NCI-H1436 (cell line): ENCODE measurements at places on chromosomes 2 and 18.

- no peak for DNase-seq
Measured at GRCh38 chr2:70328921-70329561, 27.2 kb upstream of the FAM136A start.

GRCh38 chr18:22164337-22165048 is 4.9 kb upstream of the GATA6 start:
- no peak for DNase-seq

DNA sequence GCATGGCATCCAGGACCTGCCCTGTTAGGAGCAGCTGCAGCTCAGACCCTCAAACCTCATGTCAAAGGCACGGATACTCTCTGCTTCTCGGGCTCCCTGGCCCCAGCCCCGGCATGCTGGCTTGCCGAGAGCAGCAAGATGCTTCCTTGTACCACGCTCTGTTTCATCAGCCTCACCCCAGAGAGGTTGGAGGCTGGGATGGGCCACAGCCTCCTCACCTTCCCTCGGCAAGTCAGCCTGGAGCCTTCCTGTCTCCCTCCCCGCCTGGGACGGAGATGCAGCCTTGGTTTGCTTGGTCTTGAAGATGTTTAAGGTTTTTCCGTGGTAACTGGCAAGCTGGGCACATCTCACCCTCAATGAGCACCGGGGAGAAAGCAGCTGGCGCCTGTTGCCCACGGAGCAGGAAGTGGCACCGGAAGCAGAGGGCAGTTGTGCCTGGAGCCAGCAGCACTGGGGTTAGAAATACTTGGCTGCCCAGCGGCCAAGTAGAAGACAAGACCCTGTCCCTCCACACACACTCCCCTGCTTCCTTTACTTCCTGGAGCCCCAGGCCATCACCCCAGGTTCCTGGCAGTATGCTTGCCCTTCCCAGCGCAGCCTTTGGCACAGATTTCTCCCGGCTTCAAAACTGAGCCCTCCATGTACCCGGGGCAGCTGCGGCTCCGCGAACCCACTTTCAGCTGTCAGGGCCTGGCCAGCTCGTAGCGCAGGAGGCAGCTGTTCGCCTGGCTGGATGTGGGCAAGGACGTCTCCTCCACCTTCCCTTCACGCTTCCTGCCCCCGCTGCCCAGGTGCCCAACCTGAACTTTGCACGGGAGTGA is 17.4 kb downstream of the FBLN7 start:
- no peak for DNase-seq

DNA sequence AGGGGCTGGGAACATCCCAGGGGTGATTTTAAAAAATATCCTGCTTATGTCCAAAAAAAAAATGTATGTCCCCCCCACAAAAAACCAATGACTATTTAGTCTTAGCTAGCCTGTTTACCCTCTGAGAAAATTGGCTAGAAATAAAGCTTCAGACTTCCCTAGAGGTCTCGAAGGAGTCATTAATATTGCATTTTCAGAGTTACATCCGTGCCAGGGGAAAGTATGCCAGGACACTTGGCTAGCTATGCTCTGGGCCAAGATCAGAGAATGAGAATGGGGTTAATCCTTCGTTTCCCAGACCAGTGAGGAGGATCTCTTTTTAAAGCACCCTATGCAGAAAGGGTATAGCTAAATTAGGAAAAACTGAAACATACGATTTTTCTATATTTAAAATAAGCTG is 183.6 kb downstream of the MC4R start:
- no peak for DNase-seq

DNA sequence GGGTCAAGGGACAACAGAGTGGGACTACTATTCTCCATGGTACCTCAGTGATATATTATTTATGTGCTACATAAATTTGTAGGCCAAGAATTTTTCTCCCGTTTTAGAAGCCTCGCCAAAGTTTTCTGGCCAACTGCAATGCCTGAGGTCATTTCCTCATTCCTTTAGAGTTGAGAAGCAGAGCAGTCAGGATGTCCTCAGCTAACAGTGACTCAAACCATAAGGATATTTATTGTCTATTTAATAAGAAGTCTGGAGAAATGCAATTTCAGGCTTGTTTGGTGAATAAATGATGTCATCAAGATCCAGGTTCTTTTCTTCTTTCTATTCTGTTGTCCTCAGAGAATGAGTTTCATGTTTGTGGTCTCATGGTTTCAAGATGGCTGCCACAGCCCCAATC is 91.0 kb downstream of the ADCYAP1 start:
- no peak for DNase-seq

- DNase-seq, result no peak
Measured at GRCh38 chr2:197145471-197146056, 165.0 kb downstream of the ANKRD44 start.

- DNase-seq, result no peak
Measured at GRCh38 chr2:105636109-105636740, 108.5 kb upstream of the NCK2 start.

GRCh38 chr18:21831413-21831831 is 90.8 kb downstream of the MIB1 start:
- DNase-seq, result no peak

- DNase-seq, result no peak
Measured at GRCh38 chr18:43501099-43501498, 223.8 kb upstream of the SYT4 start.

GRCh38 chr18:11495441-11495840 is 114.0 kb upstream of the SLC35G4 start:
- no peak for DNase-seq

- no peak for DNase-seq
Measured at GRCh38 chr18:35513181-35513936, 15.6 kb upstream of the INO80C start.

DNA sequence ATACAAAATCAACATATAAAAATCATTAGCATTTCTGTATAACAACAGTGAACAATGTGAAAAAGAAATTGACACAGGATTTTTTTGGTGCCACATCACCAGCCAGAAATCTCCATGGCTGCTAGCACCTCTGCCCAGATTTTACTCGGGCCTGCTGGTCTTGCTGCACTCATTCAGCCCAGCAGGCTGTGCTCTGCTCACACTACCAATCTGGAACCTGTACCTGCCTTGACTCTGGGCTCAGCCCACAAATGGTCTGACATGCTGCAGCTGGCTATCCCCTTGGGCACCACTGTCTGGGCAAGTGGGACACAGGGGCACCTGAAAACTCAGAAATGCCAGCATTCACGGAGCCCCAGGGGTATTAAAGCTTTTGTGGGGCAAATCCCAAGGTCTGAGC is 392.5 kb upstream of the NRXN1 start:
- no peak for DNase-seq

DNA sequence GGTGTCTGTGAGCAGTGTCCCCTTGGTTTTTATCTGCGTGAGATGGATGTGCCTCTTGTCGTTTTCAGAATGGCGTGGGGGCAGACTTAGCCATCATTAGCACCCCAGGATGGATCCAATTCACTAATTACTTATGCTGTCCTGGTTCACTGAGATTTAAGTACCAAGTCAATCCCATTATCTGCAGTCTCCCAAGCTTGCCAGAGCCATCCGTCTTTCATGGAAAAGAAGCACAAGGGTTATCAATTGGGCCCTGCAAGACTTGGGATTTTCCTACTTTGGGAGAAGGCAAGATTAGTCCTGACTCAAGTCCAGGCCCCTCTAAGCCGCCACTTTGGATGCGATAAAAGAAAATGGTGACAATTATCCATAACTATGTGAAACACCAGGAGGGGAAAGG is 404.0 kb downstream of the TMEM182 start:
- no peak for DNase-seq

DNA sequence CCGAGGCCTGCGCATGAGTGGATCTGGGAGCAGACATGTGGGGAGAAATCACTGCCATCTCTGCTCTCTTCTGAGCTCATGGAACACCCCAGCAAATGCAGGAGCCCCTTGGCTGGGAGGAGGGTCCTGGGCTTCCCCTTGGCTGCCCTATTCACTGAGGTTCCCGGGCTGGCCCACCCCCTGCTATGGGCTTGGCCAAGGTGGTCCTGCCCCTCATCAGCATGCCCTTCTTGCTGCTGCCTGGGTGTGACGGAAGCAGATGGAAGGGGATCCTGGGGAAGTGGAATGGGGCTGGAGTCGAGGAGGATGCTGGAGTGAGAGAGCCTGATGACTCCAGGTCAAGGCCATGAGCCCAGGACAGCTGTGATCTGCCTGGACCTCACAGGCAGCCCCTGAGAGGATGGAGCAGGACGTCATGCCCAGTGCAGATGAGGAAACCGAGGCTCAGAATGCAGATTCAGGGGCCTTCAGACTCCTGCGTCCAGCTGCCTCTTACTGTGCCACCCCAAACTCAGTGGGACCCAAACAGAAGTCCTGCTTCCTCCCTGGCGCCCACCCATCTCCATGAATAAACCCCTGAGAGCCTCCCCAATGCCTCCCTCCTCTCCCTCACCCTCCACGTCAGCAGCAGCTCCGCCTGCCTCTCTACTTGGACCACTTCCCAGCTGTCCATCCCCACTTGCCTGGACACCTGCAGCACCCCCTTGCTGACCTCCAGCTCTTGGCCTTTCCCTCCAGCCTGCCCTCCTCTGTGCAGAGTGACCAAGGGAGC is 4.0 kb downstream of the SNED1 start:
- DNase-seq, result no peak

DNA sequence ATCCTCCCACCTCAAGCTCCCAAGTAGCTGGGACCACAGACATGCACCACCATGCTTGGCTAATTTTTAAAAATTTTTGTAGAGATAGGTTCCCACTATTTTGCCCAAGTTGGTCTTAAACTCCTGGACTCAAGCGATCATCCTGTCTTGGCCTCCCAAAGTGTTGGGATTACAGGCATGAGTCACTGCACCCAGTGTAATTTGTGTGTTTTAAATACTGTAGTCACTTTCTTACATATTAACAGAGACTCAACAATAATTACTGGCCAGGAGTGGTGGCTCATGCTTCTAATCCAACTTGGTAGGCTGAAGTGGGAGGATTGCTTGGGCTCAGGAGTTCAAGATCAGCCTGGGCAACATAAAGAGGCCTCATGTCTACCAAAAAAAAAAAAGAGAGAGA is 293.0 kb downstream of the RDH14 start:
- no peak for DNase-seq

DNA sequence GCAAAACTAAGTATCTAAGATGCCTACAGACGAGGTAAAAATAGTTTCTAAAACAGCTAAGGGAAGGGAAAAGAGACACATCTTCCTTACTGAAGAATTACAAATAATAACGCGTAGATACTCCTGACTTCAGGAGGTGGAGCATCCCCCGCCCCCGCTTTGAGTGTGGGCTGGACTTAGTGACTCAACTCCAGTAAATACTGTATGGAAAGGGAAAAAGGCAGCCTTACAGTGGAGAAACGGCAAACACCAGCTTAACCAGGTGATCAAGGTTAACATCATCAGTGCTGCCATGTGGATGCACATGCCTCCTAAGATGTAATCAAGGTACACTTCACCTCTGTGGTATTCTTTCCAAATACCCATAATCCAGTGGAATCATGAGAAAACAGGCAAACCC is 47.9 kb downstream of the HADHB start:
- DNase-seq, result no peak

- DNase-seq, result no peak
Measured at GRCh38 chr2:195658541-195658890, 1.5 kb downstream of the SLC39A10 start.

DNA sequence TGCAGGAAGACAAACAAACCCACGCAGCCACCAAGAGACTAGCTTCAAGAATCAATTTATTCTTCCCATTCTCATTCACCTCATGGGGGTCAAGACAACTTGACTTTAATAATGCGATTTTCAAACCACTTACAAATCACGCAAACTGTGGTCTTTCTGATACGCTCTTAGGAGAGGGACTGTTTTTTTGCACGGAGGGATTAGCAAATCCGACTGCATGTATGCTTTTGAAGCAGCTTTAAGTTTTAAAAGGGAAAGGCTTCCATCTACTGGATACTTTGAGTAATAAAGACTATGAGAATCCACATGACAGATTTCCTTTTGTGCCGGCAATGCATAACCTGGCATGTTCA is 322.9 kb upstream of the KCNJ3 start:
- DNase-seq, result peak; percentile 62

- no peak for DNase-seq
Measured at GRCh38 chr2:2266699-2267449, 64.2 kb downstream of the MYT1L start.

GRCh38 chr2:126822921-126823320 is 75.8 kb upstream of the TEX51 start:
- no peak for DNase-seq

- no peak for DNase-seq
Measured at GRCh38 chr2:187054501-187055319, 205.7 kb upstream of the ZSWIM2 start.

GRCh38 chr2:98775146-98775986 is 44.4 kb upstream of the MGAT4A start:
- no peak for DNase-seq

- DNase-seq, result no peak
Measured at GRCh38 chr2:24825883-24826772, 32.9 kb downstream of the CENPO start.

GRCh38 chr2:130875935-130876334 is 39.2 kb downstream of the ARHGEF4 start:
- no peak for DNase-seq

DNA sequence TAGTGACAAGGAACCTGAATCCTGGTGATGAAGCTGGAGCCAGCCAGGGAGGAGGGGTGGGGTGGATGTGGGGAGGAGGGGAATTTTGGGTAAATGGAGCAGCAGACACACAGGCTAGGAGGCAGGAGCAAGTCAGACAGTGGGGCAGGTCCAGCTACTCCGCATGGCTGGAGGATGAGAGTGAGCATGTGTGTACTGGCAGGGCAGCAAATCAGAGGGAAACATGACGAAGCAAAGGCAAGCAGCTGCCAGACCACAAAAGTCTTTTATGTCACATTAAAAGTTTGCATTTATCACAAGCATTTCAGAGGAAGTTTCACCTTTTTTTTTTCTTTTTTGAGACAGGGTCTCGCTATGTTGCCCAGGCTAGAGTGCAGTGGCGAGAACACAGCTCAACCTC is 11.9 kb upstream of the KIDINS220 start:
- no peak for DNase-seq

- DNase-seq, result no peak
Measured at GRCh38 chr2:201959198-201959597, 74.5 kb upstream of the FZD7 start.

GRCh38 chr2:12070153-12070552 is 323.7 kb downstream of the LPIN1 start:
- no peak for DNase-seq

DNA sequence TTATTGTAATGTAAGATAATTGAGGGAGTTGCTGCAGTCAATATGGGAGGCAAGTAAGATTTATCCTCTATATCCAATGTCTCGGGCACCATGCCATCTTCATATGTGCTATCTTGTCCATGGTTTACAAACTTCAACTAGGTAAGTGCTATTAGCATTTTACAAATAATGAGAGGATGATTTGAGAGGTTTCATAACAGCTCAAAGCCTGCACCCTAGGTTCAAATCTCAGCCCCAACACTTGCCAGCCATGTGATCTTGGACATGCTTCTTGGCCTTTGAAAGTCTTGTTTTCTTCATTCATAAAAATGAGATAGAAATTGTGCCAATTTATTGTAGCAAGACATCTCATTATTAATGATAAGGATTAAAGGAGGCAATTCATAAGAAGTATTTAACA is 108.8 kb downstream of the RND3 start:
- no peak for DNase-seq

GRCh38 chr2:42859791-42860190 is 67.4 kb upstream of the HAAO start:
- no peak for DNase-seq

GRCh38 chr2:197086500-197086899 is 160.0 kb upstream of the PGAP1 start:
- DNase-seq, result no peak
